ENCODE measurements at places on chromosomes 11 and 22.

GRCh38 chr11:104765401-104766095, 132.7 kb downstream of the CASP12 start:
- no peak for DNase-seq

DNA sequence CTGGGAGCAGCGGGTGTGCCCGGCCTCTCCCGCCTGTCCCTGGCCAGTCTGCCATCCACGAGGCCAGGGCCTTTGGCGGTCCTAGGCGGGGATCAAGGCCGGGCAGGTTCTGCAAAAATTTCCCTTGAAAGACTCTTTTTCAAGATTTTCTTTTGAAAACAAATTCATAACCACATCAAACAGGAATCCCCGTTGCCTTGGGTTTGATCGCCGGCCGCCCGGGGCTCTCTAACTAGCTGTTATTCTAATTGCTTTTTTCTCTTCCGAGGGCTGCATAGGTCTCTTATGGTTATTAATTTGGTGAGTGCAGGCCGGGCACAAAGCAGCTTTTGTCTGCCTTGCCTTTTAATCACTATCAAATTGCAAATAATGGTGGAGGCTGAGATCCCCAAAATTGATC, 42.0 kb downstream of the CDKN1C start:
- no peak for DNase-seq

DNA sequence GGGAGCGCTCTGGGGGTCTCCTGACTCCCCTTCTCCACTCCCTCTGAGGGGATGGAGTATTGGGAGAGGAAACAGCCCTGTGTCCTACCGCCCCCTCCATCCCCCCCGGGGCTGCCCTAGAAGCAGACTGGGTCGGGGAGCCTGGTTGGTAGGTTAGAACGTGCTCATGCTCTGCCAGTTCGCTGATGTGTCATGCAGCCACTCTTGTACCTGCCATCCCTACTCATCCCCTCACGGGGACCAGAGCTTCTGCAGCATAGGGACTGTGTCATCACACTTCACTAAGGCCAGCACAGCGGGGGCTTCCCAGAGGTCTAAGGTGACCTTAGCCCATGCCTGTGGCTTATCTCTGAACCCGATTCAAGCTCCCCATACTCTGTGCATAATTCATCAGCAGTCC, 4.7 kb downstream of the KCNJ1 start:
- DNase-seq = no peak

DNA sequence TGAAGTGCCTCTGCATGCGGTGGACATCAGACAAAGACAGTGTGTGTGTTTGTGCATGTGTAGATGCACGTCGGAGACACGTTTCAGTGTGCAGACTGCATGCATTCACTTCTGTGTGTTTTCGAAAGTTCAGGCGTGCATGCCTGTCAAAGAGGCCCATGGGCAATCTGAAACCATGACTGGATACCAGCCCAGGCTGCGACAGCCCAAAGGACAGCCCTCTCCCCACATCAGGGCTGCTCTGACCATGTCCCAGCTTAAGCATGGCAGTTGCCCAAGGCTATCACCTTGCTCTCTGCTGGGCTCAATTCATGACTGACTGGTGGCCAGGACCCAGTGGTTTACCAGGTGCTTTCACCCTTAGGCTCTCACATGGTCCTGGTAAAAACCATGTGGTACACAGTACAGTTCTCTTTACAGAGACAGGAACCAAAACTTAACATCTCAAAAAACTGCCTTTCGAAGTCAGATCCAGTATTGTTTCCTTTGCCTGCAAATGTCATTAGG, 423.7 kb upstream of the CADM1 start:
- no peak for DNase-seq

DNA sequence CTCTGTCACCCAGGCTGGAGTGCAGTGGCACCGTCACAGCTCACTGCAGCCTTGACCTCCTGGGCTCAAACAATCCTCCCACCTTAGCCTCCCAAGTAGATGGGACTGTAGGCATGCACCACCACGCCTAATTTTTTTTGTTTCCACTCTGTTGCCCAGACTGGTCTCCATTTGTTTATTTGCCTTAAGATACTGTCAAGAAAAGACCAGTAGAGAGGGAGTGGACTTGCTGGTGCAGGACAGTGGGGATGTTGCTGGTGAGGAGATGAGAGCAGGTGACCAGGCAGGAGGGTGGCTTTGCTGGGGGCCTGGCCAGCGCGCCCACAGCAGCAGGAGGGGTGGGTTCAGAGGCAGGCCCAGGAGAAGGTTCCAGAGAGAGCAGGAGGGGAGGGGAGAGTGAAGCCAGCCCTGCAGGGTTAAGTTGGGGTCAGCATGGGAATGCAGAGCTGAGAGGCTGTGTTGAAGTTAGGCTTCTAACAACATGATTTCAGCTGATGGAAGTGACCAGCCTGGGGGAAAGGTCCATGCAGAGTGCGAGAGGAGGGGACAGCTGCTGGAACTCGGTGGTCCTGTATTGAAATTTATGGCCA, 35.8 kb downstream of the NADSYN1 start:
- DNase-seq = no peak

DNA sequence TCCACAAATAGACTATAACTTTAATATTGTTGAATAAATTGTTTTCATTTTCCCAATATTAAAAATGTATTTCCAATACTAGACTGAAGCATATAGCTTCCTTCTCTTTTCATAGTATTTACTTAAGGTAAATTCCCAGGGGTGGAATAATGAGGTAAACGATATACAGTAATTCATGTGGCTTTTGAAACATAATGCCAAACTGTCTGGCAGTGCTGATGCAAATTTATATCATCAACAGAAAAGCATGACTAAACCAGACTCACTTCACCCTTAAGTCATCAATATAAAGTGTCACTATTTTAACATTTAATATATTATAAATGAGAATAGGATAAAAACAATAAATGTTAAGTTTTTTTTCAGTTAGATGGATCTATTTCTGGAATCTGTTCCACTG, 13.6 kb downstream of the C2CD3 start:
- DNase-seq = peak; percentile 50

DNA sequence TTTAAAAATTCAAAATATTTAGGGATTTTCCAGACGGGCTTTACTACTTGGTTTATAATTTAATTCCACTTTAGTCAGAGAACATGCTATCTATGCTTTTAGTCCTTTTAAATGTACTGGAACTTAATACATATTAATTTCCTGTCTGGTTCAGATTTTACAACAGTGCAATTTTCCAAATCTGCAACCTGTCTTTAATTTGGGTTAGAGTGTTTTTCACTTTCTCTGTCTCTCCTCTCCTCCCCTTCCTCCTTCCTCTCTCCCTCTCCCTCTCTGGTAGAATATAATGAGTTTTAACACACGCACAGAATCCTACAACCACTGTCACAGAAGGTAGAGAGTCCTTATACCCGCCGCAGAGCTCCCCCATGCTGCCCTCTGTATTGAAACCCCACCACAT, 950.7 kb downstream of the BRD1 start:
- no peak for DNase-seq

DNA sequence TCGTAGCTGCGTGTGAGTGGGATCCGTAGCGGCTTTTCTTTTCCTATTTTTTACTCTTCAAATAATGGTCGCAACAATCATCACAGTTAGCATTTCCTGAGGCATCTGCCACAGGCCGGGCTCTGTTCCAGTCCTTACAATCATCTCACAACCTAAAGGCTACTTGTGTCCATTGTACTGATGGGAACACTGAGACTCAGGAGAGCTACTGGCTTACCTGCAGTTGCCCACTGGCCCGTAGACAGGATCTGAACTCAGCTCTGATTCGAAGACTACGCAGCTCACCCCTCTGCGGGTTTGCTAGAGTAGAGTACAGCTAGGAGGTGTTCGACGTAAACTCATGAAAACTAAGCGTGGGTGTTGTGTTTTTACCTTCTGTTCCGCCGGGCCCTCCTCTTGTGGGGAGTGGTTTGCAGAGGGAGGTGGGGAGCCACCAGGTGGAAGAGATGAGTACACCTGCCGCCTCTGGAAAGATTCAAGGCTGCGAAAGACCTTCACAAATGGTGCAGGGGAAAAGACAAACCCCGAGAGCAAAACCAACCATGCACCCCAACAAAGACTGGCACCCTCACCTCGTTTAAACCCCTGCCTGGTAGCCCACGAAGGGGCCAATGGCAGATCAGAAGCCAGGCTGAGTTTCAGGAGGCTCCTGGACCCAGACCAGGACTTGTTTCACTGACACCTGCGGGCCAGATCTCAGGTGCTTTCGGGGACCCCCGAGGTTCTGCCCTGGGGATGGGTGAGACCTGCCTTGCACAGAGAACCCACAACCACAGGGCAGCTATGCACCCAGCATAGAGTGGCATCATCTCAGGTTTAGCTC, 18.3 kb upstream of the RFPL3 start:
- no peak for DNase-seq

DNA sequence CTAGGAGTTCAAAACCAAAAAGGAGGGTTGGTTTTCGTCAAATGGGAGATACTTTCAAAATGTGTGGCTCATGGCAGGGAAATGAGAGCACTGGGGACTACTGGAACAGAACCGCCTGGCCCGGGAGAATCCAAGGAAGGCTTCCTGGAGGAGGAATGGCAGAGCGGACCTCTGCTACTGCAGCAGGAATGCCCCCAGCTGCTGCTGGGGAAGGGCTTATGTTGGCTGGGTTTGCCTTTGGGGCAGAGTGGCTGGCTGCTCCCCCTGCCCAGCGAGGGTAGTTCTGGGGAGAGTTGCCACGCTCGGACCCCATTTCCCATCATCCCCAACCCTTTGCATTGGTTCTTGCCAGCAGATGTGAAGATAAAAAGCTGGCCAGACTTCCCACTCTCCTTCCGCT, 10.6 kb upstream of the APOBEC3A start:
- DNase-seq = no peak

DNA sequence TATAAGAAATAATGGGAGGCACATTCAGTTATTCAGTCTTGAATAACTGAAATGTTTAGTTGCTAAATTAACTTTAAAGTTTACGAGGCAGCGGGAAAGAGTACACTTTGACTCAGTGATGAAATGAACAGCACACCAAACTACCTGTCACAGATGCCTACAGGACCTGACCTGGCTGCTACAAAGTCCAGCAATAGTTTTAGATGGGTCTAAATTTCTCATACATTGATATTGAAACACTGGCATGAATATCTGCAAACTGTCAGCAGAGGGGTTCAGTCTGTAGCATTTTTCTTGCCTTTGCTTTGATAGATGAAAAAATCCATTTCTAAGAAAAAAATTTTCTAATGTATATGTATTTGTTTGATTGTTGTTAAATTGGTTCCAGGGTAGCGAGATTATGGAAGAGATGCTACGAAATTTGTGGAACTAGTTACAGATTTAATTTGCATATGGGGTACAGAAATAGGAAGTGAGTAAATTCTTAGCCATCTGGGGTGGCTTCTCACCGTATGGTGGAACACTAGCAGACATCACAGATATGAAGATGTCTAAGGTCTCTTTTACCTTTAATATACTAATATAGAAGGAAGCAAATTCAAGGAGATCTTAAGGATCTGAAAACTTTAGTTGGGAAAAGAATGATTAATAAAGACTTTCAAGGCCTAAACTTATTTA, 20.8 kb upstream of the GAB2 start:
- no peak for DNase-seq

DNA sequence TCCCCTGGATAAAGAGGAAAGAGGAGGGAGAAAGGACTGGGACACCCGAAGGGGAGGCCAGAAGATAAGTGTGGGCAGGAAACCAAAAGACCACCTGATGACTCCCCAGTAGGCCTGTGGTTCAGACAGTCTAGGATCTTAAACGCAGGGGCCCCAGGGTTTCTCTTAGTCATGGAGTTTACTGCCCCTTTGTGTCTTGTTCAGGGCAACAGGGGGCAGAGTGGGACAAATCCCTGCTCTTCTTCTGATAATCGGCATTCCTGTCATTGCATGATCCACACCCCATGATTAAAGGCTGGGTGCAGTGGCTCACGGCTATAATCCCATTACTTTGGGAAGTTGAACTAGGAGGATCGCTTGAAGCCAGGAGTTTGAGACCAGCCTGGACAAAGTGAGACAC, 4.7 kb upstream of the TMPRSS13 start:
- no peak for DNase-seq

DNA sequence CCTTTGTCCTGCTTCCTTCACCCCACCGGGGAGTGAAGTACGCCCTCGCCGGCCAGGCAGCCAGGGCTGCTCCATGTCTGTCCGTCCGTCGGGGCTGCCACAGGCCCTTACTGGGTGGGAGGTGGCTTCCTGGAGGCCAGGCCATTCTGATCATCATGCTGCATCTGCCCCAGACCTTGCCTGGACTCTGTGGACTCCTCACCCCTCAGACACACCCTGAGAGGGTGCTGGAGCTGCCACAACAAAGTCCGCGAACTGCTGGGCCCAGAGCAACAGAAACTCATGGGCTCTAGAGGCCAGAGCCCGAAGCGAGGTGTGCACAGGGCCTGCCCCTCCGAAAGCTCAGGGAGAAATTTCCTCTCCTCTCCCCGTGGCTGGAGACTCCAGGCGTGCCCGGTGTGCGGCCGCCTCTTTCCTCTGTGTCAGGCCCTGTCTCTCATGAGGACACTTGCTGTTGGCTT, 124.2 kb downstream of the KCNQ1OT1 start:
- DNase-seq = no peak

DNA sequence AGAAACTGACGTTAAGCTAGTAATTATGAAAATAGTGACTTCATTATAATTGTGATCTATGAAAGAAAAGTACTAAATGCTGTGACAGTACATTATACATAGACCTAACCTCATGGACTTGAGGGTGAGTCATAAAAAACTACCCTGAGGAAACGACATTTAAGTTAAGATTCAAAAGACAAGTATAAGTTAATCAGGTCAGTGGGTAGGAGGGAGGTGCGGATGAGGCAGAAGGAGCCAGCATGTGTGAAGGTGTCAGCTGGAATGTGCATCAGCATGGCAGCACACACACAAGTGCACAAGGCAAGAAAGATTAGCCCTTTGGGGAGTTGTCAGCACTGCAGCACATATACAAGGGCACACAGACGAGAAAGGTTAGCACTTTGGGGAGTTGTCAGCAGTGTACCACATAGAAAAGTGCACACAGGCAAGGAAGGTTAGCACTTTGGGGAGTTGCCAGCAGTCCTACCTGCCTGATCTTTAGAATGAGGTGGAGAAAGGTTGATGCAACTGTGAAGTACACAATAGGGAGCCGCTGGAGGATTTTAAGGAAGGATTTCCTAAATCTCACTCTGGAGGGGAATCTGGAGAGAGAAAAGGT, 31.6 kb upstream of the CAVIN3 start:
- DNase-seq = no peak

DNA sequence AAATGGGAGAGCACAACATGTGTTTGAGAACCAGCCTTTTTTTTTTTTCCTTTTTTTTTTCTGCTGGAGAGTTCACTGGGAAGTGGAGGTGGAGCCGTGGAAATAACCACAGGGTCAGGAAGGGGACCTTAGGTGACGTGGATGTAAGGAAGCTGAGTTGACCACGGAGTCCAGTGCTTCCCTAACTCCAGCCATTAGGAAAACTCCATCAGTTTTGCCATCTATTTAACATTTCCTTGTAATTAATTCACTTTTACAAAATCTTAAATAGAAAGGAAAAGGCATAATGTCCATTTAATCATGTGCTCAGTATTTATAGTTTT, 2.0 kb upstream of the CDK2AP2 start:
- DNase-seq = no peak
